ENCODE measurements at places on chromosomes 4 and X. TPM values are rescaled to one million over a fixed set of nuclear protein-coding genes. Genes with fewer than 3 reads are reported as not detected.

Gene C4orf51
- total RNA-seq = not detected

Gene NAA11
- not detected for total RNA-seq

Gene CD99L2
- total RNA-seq = 51.9 TPM

Gene SPANXD
- total RNA-seq = not detected

Gene PFKFB1
- total RNA-seq = 3.8 TPM

Gene HAUS3
- 4.5 TPM for total RNA-seq

Gene SLITRK4
- total RNA-seq = 0.09 TPM

Gene PSAPL1
- total RNA-seq = not detected

Gene ASB9
- 3.9 TPM for total RNA-seq

Gene SUPT20HL2
- not detected for total RNA-seq

Gene MAGEA2B
- not detected for total RNA-seq

Gene CSAG2
- total RNA-seq = not detected

Gene IBSP
- total RNA-seq = not detected

Gene KLB
- 54.5 TPM for total RNA-seq

GRCh38 chrX:84611843-84612636, 109.8 kb upstream of the HDX start:
- H3K4me3 ChIP-seq = no peak overlapping the region
- no peaks in the 10 kb centered on the region for H3K27me3 ChIP-seq
- no peaks in the 10 kb centered on the region for H3K36me3 ChIP-seq
- H3K27ac ChIP-seq = no peak overlapping the region
- no peak for DNase-seq

- no peaks in the 10 kb centered on the region for H3K36me3 ChIP-seq
- H3K27me3 ChIP-seq = no peaks in the 10 kb centered on the region
- no peaks in the 10 kb centered on the region for H3K4me1 ChIP-seq
- no peak overlapping the region for H3K4me3 ChIP-seq
- no peak overlapping the region for H3K27ac ChIP-seq
- no peak for DNase-seq
These were observed 298.9 kb upstream of the MAGEB16 start for GRCh38 chrX:35499071-35499862.

DNA sequence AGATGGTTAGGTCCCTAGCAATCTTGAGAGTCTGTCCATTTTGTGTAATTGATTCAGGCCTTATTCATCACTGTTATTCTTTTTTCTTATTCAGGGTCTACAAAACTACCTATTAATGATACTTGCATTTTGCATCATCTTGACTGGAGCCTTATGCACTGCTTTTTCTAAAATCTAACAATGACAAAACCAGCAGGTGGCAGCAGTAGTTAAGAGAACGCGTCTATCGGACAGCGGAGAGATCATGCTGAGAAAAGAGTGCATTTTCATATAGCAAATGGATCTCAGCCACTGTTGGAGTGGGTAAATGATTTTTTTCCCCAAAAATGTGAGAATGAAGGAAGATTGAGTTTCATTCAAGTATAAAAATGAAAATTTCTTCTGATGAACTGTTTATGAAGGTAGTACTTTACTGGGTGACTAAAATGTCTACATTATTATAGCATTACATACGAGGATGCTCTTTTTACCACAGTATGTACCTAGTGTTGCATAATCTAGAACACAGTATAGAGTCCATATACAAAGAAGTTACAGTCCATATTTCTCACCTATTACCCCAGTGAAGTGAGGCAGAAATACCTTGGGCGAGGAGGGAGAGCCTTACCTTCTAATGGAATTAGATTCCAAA, 43.2 kb downstream of the TMEM144 start:
- DNase-seq = peak; percentile 53
- no peaks in the 10 kb centered on the region for H3K4me1 ChIP-seq
- H3K4me3 ChIP-seq = no peak overlapping the region

DNA sequence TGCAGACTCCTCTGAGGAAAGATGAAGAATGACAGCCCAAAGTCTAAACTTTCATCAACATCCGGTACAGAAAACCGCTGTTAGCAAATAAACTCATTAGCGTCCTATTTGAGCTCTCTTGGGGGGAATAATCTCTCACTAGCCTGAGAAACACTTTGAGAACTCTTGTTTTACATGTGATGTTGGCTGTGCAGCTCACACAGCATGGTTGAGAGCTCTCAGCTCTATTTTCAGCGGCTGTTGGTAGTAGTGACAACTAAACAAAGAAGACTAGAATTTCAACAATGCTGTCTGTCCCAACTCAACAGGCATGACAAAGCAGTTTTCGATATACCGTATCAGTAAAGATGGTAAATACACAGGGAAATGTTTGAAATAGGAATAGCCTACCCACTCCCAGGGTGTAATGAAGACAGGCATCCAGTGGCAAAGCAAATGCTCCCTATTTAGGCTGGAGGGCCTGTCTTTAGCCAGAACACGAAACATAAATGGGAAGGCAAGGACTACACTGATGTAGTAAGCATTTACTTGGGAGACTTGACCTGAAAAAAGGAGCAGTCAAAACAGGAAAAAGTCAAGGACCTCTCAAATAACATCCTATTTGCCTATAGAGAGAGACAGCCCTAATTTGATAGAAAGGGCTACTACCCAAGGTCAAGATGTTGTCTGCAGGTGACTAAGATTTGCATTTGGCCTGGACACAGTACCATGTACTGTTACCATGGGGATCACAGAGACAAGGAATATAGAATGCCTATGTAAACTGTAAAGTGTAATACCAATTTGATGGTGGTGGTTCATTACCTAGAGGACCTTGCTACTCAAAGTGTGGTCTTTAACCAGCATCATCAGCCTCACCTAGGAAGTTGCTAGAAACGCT, 60.4 kb downstream of the PPEF2 start:
- H3K27me3 ChIP-seq = no peaks in the 10 kb centered on the region
- no peak for DNase-seq
- H3K36me3 ChIP-seq = no peaks in the 10 kb centered on the region
- H3K4me1 ChIP-seq = no peaks in the 10 kb centered on the region
- H3K27ac ChIP-seq = no peak overlapping the region

GRCh38 chr4:6277935-6278800, 8.5 kb downstream of the WFS1 start:
- H3K4me3 ChIP-seq = no peak overlapping the region
- no peaks in the 10 kb centered on the region for H3K36me3 ChIP-seq
- H3K4me1 ChIP-seq = peaks cover 11% of the 10 kb centered on the region
- no peaks in the 10 kb centered on the region for H3K27me3 ChIP-seq

- H3K36me3 ChIP-seq = no peaks in the 10 kb centered on the region
- no peak overlapping the region for H3K27ac ChIP-seq
- H3K4me1 ChIP-seq = no peaks in the 10 kb centered on the region
- no peaks in the 10 kb centered on the region for H3K27me3 ChIP-seq
- no peak overlapping the region for H3K4me3 ChIP-seq
- DNase-seq = no peak
These were observed 923.2 kb downstream of the RPA4 start for GRCh38 chrX:97806946-97807345.

DNA sequence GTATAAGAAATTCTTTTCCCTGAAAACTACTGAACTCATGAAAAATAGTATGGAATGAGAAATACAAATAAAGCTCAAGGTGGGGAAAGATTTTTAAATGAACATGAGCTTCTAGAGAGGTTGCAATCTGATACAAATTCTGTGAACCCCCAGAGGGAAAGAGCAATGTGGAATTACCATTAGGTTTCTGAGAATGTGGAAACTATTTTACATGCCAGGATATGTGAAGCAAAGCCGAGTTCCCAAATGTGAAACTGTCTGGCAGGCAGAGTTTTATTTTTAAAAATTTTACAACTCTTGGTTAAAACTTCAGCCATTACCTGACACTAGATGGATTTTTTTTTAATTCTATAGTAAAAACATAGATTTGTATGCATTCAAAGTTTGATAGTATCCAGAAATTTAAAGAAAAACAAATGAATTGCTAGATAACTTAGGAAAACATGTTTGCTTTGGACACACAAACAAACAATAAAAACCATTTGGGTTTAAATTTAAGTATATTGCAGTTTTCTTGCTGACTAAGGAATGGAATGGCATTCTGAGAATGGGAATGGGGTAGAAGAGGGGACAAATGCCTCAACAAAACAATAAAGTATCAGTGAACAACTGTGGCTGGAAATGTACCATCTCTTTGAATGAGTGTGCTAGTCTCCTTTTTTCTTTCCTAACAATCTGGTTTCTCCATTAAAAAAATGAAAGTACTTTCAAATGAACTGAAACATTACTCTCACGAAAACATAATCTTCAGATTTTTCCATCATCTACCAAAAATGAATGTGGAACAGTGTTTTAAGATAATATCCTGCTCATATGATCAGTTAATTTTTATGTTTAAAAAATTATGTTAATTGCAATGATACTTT, 99.6 kb downstream of the PCDH18 start:
- H3K4me1 ChIP-seq = no peaks in the 10 kb centered on the region
- H3K4me3 ChIP-seq = no peak overlapping the region
- no peak for DNase-seq
- H3K27ac ChIP-seq = no peak overlapping the region
- H3K36me3 ChIP-seq = no peaks in the 10 kb centered on the region
- no peaks in the 10 kb centered on the region for H3K27me3 ChIP-seq

GRCh38 chr4:53315300-53315699, 50.6 kb downstream of the SCFD2 start:
- no peaks in the 10 kb centered on the region for H3K36me3 ChIP-seq
- no peak overlapping the region for H3K27ac ChIP-seq

DNA sequence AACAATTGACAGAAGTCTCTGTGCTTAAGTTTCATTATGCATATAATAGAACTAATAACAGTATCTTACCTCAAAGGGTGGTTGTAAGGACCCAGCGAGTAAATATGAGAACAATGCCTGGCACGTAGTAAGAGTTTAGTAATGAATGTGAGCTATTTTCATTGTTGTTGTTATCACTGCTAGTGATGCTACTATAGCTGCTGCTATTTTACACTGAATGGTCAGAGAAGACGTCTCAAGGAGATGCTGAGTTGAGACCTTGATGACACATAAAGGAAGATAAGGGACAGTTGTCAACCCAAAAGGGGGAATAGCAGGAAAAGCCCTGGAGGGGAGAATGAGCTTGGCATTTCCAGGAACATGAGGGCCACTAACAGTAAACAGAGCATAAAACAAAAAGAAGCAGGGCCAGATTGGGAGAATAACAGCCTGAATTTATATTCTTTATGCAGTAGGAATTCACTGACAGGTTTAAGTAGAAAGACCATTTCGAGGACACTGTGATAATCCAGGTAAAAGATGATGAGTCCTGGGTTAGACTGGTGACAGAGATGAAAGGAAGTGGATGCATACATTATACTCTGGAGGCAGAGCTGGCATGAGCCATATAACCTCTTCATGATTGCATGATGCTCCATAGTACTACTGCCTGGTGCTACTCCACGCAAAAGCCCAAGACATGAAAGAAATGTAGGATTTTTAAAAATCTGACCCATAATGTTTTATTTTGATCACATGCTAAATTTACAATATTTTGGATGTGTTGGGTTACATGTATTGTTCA, 23.1 kb downstream of the ATP8A1 start:
- no peak overlapping the region for H3K4me3 ChIP-seq
- no peaks in the 10 kb centered on the region for H3K36me3 ChIP-seq
- no peak for DNase-seq
- H3K27me3 ChIP-seq = no peaks in the 10 kb centered on the region
- no peaks in the 10 kb centered on the region for H3K4me1 ChIP-seq

- no peaks in the 10 kb centered on the region for H3K27me3 ChIP-seq
- H3K4me3 ChIP-seq = no peak overlapping the region
- H3K36me3 ChIP-seq = no peaks in the 10 kb centered on the region
- peak; percentile 77 for DNase-seq
These were observed 34.5 kb upstream of the HGFAC start for GRCh38 chr4:3407171-3407771.

DNA sequence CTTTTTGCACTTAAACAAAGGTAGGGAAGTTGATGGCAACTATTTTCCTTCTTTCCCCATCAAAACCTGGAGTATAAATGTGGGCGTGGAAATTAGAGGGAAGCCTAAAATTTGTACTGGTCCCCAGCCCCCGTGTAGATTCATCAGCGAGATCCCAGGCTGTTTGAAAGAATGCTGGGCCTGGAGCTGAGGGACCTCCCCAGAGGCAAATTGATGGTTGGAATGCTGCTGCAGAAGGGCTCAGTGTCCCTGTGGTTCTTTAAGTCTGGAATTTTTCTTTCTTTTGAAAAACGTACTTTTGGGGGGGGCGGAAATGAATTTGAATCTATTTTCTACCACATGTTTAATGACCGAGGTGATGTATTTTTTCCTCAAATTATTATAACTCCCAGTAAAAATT, 197.2 kb downstream of the CBR4 start:
- no peak overlapping the region for H3K27ac ChIP-seq
- H3K4me3 ChIP-seq = no peak overlapping the region
- no peak for DNase-seq
- H3K4me1 ChIP-seq = no peaks in the 10 kb centered on the region

GRCh38 chr4:185845966-185846365, 34.0 kb upstream of the SORBS2 start:
- no peak for DNase-seq
- no peak overlapping the region for H3K4me3 ChIP-seq
- no peaks in the 10 kb centered on the region for H3K36me3 ChIP-seq
- H3K4me1 ChIP-seq = no peaks in the 10 kb centered on the region

- H3K4me3 ChIP-seq = no peak overlapping the region
- H3K36me3 ChIP-seq = no peaks in the 10 kb centered on the region
- H3K27me3 ChIP-seq = no peaks in the 10 kb centered on the region
- no peaks in the 10 kb centered on the region for H3K4me1 ChIP-seq
- no peak for DNase-seq
- no peak overlapping the region for H3K27ac ChIP-seq
These were observed 67.7 kb downstream of the MCF2 start for GRCh38 chrX:139640259-139640658.

- H3K4me3 ChIP-seq = no peak overlapping the region
- DNase-seq = no peak
- H3K27me3 ChIP-seq = no peaks in the 10 kb centered on the region
- H3K36me3 ChIP-seq = no peaks in the 10 kb centered on the region
These were observed 428.1 kb downstream of the BCOR start for GRCh38 chrX:39669668-39670067.

- no peak for DNase-seq
- H3K27me3 ChIP-seq = no peaks in the 10 kb centered on the region
- H3K4me1 ChIP-seq = no peaks in the 10 kb centered on the region
- H3K4me3 ChIP-seq = no peak overlapping the region
- H3K27ac ChIP-seq = no peak overlapping the region
These were observed 49.2 kb downstream of the GPC4 start for GRCh38 chrX:133365871-133366611.

DNA sequence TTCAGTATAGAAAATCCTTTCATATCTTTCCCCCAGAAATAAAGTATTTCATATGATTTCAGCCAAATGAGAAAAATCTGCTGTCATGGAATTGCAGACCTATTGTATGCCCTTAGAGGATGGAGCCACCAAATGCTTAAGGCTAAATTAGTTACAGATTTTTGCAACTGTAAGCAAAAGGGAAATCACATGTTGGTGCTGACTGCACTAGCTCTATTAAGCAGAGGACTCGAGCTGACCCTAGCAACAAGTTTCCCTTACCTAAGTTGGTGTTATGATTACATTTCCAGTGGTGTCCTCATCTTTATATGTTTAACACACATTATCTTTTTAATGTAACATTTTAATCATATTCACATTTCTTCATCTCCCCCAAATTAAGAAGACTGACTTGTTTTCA, 58.3 kb upstream of the DOCK11 start:
- no peaks in the 10 kb centered on the region for H3K4me1 ChIP-seq
- no peak for DNase-seq
- no peak overlapping the region for H3K27ac ChIP-seq
- H3K4me3 ChIP-seq = no peak overlapping the region
- H3K27me3 ChIP-seq = no peaks in the 10 kb centered on the region

GRCh38 chr4:151781026-151781425, 20.2 kb upstream of the GATB start:
- no peaks in the 10 kb centered on the region for H3K27me3 ChIP-seq
- DNase-seq = no peak
- no peak overlapping the region for H3K27ac ChIP-seq
- no peak overlapping the region for H3K4me3 ChIP-seq

GRCh38 chr4:24550441-24551175, 33.7 kb downstream of the DHX15 start:
- no peak overlapping the region for H3K4me3 ChIP-seq
- DNase-seq = no peak
- H3K27ac ChIP-seq = no peak overlapping the region
- peaks cover 24% of the 10 kb centered on the region for H3K36me3 ChIP-seq
